C1 segment of cervical spinal cord (tissue), 14 donors: ENCODE measurements at places on chromosomes 2 and 18.

DNA sequence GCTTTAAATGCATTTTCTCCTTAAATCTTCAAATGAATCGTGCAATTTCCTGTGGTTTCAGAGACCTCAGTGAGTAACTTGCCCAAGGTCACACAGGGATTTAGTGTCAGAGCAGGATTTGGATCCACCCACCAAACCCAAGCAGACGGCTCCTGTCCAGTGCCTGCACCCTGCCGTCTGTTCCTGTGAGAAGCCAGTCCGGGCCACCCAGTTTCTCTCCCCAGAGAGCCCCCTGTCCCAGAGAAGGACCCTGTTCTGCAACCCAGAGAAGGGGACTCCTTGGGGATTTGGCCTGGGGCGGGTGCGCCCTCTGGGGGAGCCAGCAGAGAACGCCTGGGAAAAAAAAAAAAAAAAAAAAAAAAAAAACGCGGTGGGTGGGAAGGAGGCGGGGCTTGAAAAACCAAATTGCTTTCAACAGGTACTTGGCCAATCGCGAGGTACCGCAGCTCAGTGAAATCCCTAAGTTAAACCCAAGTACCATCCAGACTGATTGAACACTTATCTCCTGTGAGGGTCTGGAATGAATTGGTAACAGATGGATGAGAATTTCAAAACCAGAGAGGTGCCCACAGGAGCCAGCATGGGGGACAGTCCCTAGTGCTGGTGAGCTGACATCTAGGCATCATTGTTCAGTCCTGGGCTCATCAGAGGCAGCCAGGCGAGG, 30.9 kb upstream of the REEP1 start:
- DNase-seq, result no peak

DNA sequence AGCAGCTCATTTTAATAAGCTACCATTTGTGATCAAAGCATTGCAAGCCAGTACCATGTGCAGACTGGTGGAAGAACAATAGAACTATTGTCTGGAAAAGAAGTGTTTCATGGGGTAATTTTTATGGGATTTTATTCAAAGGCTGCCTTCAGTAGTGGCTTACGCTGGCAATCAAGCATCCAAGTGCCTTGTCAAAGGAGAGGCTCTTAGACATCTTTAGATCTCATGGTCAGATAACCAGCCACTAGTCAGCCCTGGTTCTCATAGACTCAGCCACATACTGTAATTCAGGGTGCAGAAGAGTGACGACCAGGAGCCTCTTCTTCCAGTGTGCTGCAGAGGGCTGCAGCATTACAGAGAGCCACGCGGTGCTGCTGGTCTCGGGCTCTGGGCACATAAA, 98.5 kb upstream of the NOSTRIN start:
- no peak for DNase-seq

DNA sequence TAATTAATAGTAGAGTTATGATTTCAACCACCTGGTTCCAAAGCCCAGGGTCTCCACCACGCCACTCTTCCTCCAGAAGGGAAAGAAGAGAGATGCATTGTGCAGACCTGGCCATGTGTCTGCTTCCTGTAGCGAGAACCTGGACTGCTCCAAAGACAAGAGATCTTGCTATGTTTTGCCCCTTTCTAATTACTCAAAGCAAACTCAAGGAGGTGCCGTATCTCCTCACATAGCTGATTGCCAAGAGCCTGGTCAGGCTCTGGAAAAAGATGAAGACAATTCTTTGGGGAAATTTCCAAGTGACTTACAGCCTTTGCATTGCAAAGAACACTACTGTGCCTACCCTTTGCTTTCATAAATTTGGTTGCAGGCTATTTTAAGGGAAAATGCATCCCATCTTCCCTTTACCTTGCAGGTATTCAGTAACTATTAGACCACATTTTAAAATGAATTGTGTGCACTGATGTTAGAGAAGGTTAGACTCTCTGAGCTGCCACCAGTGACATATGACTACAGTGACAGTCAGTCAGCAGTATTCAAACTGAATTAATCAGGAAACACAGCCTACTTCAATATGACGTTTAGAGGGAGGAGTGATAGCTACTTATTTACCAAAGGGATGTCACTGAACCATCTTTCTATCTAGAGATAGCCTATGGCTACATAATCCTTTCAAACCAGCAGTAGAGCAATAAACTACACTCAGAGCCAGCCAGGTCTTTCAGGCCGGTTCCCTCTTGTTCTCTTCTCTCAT, 842.1 kb upstream of the FANCL start:
- no peak for DNase-seq

GRCh38 chr2:170420961-170421687, 243.2 kb downstream of the MYO3B start:
- DNase-seq, result no peak

- DNase-seq, result no peak
These were observed 22.3 kb upstream of the FOSL2 start for GRCh38 chr2:28370354-28370753.

DNA sequence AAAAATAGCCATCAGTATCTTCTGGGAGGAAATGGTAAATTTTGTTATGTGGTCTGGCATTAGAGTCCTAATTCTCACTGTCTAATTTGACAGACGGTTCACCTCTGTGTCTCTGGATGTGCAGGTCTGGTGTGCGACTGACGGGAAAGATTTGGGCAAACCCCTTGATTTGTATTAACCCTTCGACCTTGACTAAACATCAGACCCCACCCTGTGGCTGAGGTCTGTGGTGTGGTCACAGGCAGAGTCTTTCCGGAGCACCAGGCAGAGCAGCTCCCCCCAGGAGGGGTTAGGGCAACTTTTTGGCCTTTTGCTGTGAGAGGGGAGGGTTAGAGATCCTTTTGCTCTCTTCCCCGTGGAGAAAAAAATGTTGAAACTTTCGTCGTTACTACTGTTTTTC, 6.4 kb downstream of the TWIST2 start:
- no peak for DNase-seq

DNA sequence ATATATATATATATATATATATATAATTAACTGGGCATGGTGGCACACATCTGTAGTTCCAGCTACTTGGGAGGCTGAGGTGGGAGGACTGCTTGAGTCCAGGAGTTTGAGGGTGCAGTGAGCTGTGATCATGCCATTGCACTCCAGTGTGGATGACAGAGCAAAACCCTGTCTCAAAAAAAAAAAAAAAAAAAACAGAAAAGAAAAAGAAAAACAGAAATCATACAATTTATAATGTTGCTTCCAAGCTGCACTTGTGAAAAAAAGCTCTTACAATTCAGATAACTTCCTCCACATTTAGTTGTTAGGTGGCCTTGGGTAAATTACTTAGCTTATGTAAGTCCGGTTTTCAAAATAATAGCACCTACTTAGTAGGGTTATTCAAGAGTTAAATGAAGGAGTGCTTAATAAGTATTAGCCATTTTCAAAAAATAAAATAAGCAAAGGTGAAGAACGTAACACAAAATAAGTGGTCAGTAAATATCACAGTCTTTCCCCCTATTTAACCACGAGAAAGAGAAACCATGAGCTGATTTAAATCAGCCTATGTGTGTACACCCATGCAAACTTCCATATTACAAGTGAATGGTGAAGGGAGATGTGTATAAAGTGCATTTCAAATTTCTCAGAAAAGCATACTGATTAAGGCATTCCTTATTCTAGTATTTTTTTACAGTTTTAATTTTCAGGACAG, 2.3 kb downstream of the WIPF1 start:
- DNase-seq, result no peak

- DNase-seq, result no peak
These were observed 100.9 kb upstream of the NEUROD1 start for GRCh38 chr2:181781078-181781786.

GRCh38 chr2:218323526-218324472, 31.5 kb upstream of the TMBIM1 start:
- no peak for DNase-seq

GRCh38 chr2:98952966-98953365, 16.9 kb upstream of the CRACDL start:
- DNase-seq, result no peak

- no peak for DNase-seq
These were observed 20.2 kb downstream of the ATG16L1 start for GRCh38 chr2:233271693-233272092.

GRCh38 chr2:75315436-75315835, 116.1 kb upstream of the TACR1 start:
- no peak for DNase-seq

DNA sequence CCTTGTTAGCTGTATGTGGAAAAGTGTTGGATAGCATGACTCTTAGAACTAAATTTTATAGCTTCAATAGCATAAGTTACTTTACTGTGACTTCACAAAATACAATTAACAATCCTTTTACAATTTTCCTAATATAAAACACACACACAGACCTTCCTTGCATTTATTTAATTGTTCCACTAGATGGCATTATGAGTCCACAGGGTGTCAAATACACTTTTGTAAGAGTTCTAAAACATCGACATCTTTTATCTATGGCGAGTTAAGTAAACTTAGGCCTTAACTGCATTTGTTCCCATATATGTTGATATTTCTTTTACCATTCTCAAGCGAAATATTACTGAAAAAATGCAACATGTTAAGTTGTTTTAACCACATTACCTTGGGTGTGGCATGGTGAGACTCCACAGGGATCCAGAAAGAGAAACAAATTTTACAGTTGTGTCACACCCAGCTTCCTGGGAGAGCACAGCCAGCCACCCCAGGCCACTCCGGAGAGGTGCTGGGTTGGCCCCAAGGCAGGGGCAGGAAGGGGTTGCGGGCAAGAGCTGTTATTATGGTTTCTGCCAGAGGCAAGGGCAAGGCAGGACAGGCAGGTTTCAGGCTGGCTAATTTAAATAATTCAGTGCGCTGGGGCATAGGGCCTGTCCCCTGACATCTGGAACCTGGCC, 312.4 kb upstream of the MC4R start:
- DNase-seq, result no peak

DNA sequence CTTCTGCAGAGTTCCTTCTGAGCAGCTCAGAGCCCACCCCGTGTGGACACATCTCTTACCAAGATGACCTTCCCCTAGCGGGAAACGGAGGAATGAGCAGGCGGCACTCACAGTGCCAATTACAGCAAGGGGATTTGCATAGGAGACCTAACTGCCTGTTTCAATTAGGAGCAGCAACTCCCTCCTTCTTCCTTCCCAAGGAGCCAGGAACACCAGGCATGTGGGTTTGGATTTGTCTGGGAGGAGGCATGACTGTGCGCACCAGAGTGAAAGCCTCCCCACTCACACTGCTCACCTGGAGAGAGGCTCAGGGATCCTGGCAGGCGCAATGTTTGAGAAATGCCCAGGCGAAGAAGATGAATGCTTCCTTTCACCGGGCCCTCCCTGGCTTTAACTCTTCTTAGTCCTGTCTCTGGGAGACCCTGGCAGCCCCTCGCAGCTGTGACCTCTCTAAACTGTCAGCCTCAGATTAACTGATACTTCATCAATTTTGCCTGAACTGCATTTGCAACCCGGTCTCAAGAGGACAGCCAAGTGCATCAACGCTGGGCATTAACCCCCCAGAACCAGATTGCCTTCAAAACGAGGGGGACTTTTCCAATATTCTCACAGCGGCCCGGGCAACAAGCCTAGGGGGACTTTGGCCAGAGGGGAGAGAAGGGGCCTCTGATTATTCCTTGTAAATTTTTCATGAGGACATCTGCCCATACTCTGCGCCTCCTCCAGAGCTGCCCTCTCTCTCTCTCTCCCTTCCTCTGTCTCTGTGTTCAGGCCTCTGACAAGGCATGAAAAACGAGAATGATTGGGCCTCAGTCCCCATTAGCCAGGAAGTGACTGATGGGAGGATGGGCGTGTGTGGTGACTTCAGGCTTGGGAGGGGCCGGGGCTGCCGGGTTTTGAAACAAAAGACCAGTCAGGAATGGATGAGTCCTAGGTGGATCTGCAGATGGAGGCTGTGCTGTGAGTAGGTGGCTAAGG, 93.8 kb downstream of the CMPK2 start:
- DNase-seq, result no peak

DNA sequence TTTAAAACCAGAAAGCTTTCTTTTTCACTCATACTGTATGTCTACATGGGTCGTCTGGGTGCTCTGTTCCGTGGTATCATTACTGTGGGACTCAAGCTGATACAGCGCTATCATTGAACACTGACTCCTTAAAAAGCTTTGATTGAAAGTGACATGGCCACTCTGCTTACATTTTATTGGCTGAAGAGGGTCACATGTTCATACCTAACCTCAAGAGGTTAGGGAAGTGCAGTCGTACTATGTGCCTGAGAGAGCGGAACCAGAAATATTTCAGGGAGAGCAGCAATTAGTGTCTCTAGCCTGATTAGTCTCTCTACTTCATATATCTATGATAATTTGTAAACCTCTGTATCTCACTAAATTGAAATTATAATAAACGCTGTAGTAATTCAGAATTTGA, 43.5 kb downstream of the PSMD14 start:
- DNase-seq, result no peak

DNA sequence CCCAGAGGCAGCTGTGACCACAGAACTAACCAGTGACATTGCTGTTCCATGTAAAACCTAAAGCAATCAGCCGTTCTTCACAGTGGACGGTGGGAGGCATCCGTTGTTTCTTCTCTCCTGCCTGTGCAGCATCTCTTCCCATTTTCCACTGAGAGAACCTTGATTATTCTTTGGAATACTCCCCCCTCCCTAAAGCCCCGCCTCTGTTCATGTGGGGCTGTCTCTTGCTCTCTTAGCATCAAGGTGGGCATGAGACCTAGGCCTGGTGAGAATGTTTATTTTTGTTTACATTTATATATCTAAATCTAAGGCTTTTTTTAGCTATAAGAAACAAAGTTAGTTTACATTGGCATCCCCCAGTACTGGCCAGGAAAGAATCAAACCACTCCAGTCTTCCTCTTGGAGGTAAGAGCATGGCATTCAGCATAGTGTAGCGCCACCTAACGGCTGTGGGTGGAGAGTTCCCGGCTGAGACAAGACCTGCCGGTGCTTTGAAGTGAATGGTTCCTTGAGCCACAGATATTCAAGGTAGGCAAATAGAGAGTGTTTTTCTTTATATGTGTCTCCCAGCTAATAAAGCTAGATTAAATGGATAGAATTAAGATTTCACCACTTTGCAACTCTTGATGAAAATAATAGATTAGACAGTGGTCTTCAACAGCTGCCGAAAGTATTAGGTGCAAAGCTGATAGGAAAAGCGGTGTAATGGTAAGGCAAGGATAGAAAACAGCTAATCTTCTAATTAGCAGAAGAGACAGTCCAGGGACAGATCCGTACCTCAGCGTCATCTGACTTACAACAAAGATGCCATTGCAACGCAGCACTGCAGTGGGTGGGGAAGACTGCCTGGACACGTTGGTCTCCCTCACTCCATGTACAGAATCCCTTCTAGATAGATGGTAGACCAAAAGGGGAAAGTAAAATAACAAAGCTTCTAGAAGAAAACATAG, 219.6 kb upstream of the RAB12 start:
- peak; percentile 15 for DNase-seq

- no peak for DNase-seq
These were observed 33.6 kb upstream of the SERPINE2 start for GRCh38 chr2:224072541-224073188.

- no peak for DNase-seq
These were observed 18.8 kb downstream of the ZEB2 start for GRCh38 chr2:144501118-144501517.

DNA sequence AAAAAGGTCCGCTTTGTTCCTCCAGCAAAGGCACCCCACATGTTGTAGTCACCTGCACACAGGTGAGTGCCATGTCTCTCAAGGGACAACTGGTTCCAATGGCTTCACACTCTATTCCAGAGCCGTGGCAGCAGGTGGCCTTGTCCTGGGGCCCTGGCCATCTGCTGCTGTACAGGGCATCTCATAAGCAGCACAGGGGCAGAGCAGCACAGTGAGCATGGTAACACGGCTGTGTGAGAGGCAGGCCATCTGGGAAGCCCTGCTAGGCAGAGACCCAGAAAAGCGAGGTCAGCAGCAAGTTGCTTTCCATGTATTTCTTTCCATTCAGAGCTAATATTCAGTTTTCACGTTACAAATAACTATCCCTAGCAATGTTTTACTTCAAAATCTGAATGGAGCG, 54.7 kb downstream of the CMPK2 start:
- no peak for DNase-seq

- no peak for DNase-seq
These were observed 155.3 kb downstream of the DDX1 start for GRCh38 chr2:15746703-15747550.
